ENCODE measurements at places on chromosomes 11 and 22.
A peak's percentile ranks its signal among the peaks of the same experiment; 100 is the strongest.

GRCh38 chr11:108775324-108775723 lies 110.5 kb downstream of the DDX10 start:
- DNase-seq, result no peak

DNA sequence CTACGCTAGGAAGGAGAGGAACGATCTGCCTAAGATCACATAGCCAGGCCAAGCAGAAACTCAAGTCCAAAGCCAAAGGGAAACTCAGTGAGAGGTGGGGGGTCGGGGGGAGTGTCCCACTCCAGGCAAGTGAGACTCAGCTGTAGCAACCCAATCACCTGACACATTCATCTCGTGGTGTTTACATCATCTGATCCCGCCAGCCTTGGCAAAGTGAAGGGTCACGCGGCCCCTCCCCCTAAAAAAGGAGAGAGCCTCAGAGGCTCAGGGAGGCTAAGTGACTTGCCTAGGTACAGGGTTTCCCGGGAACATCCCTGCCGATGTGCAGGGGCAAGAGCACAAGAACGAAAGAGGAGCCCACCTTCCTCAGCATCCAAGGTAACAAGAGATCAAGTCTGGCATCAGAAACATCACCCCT lies 21.5 kb downstream of the MYH9 start:
- no peak for DNase-seq

GRCh38 chr11:47409440-47410369 lies 1.3 kb downstream of the SLC39A13 start:
- DNase-seq, result no peak

GRCh38 chr11:33461369-33462125 lies 204.4 kb downstream of the HIPK3 start:
- DNase-seq, result no peak

GRCh38 chr11:64800303-64801157 lies 2.5 kb downstream of the MAP4K2 start:
- no peak for DNase-seq

DNA sequence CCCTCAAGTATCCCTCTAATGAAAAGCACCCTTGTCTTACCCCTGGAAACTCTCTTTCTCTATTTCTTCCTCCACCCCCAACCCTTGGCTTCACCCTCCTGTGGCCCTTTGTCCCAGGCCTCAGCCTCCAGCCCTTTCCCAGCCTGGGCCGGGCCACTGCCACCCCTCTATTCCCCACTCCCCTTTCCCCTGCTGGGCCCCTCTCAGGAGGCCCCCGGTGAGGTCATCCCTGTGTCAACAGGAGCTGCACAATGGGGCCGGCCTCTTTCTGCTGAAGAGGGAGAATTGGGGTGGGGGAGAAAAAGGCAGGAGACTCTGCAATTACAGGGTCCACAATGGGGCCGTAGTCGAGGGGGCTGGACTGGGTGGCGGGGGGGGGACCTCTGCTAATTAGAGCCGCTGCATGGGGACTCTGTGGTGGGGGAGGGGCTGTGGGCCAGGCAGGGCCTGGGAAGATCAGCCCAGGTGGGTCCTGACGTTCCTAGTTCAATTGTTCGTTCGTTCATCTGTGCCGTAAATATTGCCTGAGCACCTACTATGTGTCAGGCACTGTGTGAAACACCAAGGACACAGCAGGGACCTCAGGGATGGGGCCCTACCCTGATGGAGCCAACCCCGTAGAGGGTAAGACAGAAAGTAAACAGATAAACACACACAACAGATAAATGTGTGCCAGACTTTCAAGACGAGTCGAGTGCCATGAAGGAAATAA lies 18.5 kb upstream of the MPPED1 start:
- no peak for DNase-seq

DNA sequence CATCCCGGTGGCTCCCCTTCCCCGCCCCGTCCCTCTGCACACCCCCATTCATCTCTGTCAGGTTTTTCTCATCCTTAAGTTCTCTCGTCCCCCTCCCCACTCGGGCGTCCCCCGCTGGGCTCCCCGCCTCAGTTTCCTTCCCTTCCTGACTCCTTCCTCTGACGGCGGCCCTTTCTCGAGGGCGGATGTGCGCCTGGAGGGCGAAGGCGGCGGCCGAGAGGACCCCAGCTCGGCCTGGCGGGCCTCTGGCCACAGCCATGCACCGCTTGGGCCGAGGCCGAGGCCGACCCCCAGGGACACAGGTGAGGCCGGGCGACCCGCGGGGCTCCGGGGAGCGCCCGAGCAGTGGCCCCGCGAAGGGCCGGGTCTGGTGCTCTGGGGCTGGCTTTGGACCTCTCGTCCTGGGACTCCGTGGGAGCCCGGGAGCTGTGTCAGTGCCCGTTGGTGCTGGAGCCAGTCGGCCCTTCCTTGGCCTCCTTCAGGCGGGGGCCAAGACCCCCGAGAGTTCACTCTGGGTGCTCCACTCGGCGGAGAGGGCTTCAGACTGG lies 2.9 kb downstream of the PHLDB1 start:
- DNase-seq, result no peak

GRCh38 chr11:14275076-14275475 lies 83.9 kb downstream of the RRAS2 start:
- DNase-seq, result peak; percentile 35

GRCh38 chr11:63298258-63298657 lies 54.9 kb upstream of the SLC22A25 start:
- DNase-seq, result no peak

DNA sequence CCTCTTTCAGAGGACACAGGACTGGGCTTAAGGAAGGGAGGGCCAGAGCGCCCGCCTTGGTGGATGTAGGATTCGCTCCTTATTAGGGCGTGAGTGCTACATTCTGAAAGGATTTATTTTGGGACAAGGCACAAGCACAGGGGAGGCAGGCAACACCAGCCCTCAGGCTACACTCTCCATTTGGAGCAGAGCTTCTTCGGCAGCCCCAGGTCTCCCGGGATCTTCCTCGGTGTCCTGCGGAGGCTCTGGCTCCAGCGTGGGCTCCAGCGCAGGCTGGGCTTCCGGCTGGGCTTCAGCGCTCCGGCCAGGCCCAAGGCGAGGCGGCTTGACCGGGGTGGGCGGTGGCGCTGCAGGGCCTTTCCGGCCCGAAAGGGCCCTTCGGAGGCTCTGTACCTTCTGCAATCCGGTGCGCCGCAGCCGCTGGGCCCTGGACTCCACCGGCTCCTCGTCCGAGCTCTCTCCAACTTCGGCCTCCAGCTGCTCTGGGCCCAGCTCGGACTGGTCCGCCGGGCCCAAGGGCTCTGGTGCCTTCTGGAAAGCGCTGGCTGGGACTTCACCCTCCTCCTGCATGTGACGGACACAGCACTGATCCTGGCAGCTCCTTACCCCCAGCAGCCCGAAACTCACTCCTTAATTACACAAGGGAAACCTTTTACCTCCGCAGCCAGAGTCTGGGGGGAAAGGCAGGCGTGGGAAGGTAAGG lies 1.1 kb downstream of the CAVIN3 start:
- DNase-seq, result no peak

DNA sequence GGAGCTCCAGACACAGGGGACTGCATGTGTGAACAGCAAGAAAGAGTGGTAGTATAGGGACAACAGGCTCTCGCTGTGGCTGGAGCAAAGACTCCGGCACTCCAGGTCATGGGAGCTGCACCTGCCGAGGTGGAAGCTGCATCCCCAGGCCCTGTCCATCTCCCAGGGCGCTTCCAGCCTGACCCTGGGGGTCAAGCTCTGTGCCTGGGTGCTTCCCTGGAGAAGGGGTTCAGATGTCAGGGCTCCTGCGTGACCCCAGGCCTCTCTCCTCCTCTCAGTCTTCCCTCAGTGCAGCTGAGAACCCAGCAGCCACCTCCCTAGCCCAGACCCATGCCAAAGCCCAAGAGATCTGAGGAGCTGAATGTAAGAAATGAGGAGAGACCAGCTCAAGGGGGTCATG lies 3.4 kb downstream of the TMPRSS4 start:
- DNase-seq, result no peak

DNA sequence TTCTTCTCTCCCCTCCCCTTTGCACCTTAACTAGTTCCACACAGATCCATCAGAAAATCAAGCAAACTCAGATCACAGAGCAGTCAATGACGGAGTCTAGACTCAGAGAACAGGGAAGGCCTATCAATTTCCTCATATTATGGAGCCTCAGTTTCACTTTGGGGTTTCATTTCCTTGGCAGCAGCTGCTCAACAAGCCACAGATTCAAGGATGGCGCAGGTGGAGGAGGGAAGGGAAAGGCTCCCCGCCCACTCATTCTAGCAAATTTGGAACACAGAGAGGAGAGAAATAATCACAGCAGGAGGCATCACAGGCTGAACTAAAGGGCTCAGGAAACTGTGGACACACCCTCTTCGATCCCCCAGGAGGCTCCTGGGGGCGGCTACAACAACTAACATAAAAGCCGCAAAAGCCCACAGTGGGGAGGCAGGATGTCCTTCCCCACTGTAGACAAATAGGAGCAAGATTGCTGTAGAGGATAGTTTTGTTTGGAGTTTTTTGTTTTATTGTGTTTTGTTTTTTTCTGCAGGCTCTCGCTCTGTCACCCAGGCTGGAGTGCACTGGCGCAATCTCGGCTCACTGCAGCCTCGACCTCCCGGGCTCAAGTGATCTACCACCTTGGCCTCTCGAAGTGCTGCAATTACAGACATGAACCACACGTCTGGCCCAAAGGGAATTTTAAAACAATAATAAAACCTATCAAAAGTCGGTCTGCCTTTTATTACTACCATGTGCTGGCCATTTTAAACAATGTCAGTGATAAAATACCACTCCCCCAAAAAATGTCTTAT lies 3.4 kb downstream of the PLAAT3 start:
- DNase-seq, result no peak

DNA sequence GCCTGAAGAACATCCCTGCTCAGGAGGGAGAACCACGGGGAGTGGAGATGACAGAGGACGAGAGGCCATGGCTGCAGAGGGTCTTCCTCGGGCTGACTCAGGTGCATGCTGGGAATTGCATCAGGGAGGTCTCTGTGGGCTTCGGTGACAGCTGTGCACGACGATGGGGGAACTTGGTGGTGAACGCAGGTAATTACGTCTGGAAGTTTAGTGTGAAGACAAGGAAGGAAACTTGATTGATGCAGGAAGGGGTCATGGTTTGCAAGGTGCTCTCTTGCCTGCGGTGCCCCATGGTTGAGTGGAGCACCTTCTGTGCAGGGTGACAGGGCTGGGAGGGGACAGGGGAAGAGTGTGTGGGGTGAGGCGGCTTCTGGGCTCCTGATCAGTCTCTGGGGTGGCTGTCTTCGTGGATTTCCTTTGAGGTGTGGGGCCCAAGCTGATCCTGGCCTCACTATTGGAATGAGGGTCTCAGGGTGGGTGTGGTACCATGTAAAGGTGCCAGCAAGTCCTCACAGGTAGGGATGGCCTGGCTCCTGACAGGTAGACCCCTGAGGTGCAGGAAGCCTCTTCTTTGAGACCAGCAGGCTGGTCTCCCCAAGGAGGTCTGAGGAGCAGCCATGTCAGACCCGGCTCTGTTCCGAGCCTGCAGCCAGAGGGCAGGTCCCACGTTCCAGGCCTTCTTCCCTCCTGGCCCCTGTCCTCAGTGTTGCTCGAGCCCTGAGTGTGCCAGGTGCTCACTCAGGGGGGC lies 1020.1 kb downstream of the TBC1D22A start:
- no peak for DNase-seq

DNA sequence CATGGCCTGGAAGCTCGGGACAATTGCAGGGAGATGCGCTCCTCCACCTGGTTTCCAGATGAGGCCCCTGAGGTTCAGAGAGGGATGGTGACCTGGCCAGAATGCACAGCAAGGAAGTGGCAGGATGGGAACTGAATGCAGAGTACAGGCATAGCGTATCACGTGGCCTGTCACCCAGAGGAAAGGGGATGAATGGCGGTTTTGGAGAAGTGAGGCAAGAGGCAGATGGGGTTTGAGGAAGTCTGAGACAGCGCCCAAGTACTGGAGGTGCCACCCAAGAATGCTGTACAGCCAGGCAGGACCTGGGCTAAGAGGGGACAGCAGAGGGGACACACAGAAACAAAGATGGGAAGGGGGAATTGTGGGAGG lies 4.9 kb downstream of the RAB3IL1 start:
- no peak for DNase-seq

DNA sequence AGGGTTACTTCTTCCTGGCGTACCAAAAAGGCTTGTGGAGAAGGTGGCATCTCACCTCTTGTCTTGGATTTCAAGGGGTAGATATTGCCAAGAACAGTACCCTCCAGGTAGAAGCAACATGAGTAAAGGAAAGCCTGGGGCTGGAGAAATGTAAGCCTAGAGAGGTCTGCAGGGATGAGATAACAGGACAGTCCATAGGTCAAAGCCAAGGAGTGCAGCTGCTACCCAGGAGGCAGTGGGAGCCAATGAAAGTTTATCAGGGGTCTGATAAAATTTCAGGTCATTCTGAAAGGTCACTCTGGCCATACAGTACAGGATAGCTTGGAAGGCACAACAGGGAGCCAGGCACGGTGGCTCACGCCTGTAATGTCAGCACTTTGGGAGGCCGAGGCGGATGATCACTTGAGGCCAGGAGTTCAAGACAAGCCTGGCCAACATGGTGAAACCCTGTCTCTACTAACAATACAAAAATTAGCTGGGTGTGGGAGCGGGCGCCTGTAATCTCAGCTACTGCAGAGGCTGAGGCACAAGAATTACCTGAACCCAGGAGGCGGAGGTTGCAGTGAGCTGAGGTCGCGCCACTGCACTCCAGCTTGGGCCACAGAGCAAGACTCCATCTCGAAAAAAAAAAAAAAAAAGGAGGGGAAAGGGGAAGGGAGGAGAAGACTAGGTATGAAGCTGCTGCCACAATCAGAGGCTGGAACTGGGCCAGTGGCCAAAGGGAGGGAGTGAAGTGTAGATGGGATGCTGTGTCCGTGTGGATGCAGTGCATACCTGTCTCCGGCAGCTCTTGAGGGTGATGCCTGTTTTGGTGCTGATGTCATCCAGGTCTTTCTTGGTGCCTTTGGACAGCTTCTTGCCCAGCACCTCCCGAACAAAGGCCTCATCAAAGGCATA lies 1.2 kb downstream of the FIBP start:
- DNase-seq, result no peak

- no peak for DNase-seq
Observed at GRCh38 chr22:41092847-41093411, 537 bp downstream of the EP300 start.

- DNase-seq, result no peak
Observed at GRCh38 chr11:8075119-8075726, 5.8 kb upstream of the TUB start.
